Sigmoid colon (tissue), 7 donors: ENCODE measurements at places on chromosomes 6 and 20. TPM values are rescaled to one million over a fixed set of nuclear protein-coding genes. Genes with fewer than 3 reads are reported as not detected.

The LAMA4 gene
- 113 TPM for total RNA-seq

The RAB5IF gene
- total RNA-seq = 58.7 TPM

DNA sequence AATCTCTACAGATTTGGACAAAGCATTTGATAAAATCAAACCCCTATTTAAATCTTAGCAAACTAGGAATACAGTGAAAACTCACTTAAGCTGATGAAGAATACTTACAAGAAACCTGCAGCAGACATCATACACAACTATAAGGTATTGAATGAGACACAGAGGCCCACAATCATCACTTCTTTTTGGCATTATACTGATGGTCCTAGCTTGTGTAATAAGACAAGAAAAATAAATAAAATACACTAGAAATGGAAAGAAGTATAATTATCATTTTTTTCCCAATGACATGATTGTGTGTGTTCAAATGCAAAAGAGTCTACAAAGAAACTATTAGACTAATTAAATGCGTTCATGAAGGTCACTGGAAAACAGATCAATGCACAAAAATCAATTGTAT is 8.8 kb upstream of the OR2B6 start:
- no peaks in the 10 kb centered on the region for H3K27me3 ChIP-seq
- no peaks in the 10 kb centered on the region for H3K36me3 ChIP-seq
- no peak overlapping the region for H3K27ac ChIP-seq

GRCh38 chr6:98295515-98296175 is 538.7 kb upstream of the POU3F2 start:
- H3K27ac ChIP-seq = no peak overlapping the region
- H3K4me3 ChIP-seq = no peak overlapping the region
- H3K36me3 ChIP-seq = no peaks in the 10 kb centered on the region
- H3K4me1 ChIP-seq = no peaks in the 10 kb centered on the region

DNA sequence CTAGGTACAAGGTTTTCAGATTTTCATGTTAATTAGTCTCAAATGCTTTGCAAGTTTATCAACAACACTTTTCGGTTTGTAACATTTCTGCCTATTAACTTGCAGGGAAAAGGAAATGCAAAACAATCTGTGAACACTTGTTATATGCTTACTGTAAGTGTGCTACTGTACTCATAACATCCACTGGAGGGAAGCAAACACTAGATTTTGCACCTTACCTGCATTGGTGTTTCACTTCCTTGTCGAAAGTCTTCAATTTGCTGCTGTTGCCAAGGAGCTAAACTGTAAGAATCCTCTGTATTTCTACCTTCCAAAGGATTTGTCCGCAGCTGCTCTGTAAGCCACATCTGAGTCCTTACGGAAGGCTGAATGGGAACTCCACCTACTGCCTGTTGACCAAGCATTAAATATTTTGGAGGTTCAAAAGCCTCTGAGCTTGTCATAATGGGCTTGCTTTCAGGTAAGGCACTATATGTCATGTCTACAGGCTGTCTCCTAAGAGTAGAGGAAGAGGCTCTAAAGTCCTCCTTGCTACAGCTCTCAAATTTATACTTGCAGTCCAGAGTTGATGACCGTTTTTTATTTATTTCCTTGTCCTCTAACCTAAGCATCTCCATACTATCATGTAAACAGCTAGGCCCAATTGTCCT is 17.3 kb downstream of the PLN start:
- H3K27me3 ChIP-seq = no peaks in the 10 kb centered on the region
- peaks cover 6% of the 10 kb centered on the region for H3K4me1 ChIP-seq
- H3K36me3 ChIP-seq = no peaks in the 10 kb centered on the region
- no peak for DNase-seq
- H3K4me3 ChIP-seq = no peak overlapping the region

- peaks cover 12% of the 10 kb centered on the region for H3K4me1 ChIP-seq
- H3K27me3 ChIP-seq = no peaks in the 10 kb centered on the region
- H3K36me3 ChIP-seq = no peaks in the 10 kb centered on the region
- DNase-seq = no peak
- no peak overlapping the region for H3K4me3 ChIP-seq
Observed at GRCh38 chr6:26288155-26288554, 76.8 kb upstream of the BTN3A2 start.

GRCh38 chr6:125346201-125346925 is 44.6 kb upstream of the HDDC2 start:
- no peak overlapping the region for H3K27ac ChIP-seq
- H3K27me3 ChIP-seq = no peaks in the 10 kb centered on the region
- no peaks in the 10 kb centered on the region for H3K36me3 ChIP-seq
- DNase-seq = no peak

GRCh38 chr6:160755165-160755564 is 53.1 kb downstream of the PLG start:
- H3K4me3 ChIP-seq = no peak overlapping the region
- no peaks in the 10 kb centered on the region for H3K4me1 ChIP-seq

The VGLL2 gene
- not detected for total RNA-seq

GRCh38 chr6:56757588-56757984 is 114.9 kb upstream of the DST start:
- no peak overlapping the region for H3K4me3 ChIP-seq
- H3K27ac ChIP-seq = peak overlapping the region; percentile 24
- peak; percentile 64 for DNase-seq
- no peaks in the 10 kb centered on the region for H3K36me3 ChIP-seq
- H3K27me3 ChIP-seq = no peaks in the 10 kb centered on the region

- H3K4me3 ChIP-seq = no peak overlapping the region
- no peaks in the 10 kb centered on the region for H3K36me3 ChIP-seq
- no peak overlapping the region for H3K27ac ChIP-seq
- DNase-seq = no peak
Observed at GRCh38 chr6:109720311-109720710, 29.2 kb downstream of the FIG4 start.

DNA sequence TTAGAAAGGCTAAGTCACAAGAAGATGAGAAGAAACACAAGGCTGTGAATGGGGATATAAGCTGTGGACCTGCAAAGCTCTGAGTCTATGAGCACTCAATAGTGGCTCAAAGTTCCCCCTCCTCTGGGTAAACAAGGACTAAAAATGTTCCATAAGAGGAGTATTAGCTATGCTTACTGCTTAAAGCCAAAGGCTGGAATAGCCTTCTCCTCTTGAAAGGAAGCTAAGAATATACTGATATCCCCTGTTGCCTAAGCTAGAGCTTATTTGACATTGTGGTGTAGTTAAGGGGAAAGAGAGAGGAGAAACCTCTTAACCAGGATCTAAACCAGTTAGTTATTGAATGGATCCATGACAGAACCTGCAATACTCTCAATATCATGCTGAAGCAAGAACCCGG is 45.8 kb downstream of the NOL7 start:
- H3K36me3 ChIP-seq = no peaks in the 10 kb centered on the region
- H3K27me3 ChIP-seq = no peaks in the 10 kb centered on the region

GRCh38 chr20:51162015-51162414 is 139.1 kb upstream of the KCNG1 start:
- no peak overlapping the region for H3K27ac ChIP-seq
- peaks cover 4% of the 10 kb centered on the region for H3K4me1 ChIP-seq
- DNase-seq = no peak
- no peak overlapping the region for H3K4me3 ChIP-seq
- H3K27me3 ChIP-seq = peaks cover 46% of the 10 kb centered on the region

The GMPR gene
- 26.5 TPM for total RNA-seq
